Stimulated activated CD8-positive, alpha-beta memory T cell treated with anti-CD3 and anti-CD28 coated beads, Interleukin-2, amount 100 ng/mL, for 1 hour (primary cell): ENCODE measurements at places on chromosomes 1 and 21.

DNA sequence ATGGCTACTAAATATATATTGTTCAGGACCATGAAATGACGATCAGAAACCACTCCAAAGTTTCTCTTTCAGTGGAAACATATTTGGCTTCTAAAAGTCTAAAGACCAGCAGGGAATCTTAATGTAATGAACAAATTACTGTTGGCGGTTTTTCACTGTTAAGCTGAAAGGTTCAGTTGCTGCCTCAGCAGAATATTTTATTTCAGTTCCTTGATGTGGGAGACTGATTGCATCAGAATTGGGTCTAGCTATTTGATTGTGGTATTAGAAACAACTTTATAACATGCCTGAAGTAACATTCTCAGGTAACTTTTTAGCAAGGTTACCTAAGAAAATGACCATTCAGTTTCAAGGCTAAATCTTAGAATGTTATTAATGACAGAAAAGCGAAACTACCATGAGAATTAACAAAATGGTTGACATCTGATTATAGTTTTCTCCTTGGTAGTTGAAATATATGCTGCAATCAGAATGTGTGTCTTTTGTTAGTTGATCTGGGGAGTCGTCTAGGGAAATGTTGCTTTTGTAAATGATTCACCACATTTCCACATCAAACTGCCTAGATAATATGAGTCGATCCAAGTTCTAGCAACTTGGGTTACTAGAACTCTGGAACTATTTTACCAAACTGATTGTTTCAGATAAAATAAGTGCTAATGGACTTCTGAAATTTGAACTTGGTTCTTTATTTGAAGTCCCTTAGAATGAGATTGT, 200.4 kb downstream of the HMCN1 start:
- DNase-seq, result no peak

DNA sequence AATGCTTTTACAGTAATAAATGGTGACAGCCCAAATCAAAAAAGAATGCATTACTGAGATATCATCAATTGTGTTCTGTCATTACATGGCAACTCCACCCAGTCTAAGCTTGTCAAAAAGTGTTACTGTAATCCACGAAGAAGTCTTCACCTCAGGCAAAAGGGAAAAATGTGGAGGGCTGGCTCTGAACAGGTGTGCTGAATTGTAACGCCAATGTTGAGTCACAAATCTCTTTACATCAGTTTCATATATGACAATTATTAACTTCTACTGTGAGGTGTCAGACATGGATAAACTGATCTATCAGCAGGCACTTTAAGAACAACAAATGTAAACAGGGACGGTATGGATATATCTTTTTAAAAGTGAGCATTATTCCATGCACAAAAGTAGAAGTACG, 98.5 kb upstream of the DMRTA2 start:
- DNase-seq, result no peak

GRCh38 chr1:182335771-182336566, 55.6 kb downstream of the GLUL start:
- no peak for DNase-seq

DNA sequence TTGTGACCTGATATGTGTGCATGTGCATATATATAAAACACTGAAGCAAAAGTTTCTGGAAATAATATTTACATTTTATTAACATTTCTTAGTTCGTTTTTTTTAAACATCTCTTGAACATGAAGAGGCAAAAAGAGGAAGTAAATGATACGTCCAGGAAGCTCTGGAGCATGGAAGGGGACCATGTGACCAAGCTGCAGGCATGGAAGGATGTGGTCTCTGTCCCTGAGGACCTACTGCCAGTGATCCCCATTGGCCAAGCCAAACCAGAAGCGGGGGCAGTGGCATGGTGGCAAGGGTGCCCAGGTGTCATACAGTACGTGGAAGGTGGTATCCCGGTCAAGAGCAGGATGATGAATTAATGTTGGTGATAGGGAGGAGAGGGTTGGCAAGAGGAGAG, 268.3 kb upstream of the PROX1 start:
- DNase-seq, result no peak

DNA sequence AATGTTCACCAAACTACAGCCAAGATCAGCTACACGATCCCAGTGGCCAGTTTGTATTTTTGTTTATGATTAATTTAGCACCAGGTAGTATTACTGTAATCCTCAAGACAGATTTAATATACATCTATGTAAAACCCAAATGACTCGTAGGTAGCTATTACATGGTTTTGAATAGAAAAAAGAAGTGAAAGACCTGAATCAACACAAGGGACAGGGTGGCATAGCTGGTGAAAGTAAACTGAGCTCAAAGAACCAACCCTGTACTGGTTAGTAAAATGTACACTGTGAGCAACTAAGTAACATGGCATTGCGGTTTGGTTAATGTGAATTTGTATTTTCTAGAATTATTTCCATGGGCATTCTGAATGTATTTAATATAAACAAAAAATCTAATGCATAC, 8.8 kb downstream of the GPATCH2 start:
- no peak for DNase-seq

- no peak for DNase-seq
Measured at GRCh38 chr1:65039508-65039907, 73.2 kb upstream of the JAK1 start.

- DNase-seq, result no peak
Measured at GRCh38 chr1:153141377-153141776, 9.3 kb downstream of the SPRR2G start.

DNA sequence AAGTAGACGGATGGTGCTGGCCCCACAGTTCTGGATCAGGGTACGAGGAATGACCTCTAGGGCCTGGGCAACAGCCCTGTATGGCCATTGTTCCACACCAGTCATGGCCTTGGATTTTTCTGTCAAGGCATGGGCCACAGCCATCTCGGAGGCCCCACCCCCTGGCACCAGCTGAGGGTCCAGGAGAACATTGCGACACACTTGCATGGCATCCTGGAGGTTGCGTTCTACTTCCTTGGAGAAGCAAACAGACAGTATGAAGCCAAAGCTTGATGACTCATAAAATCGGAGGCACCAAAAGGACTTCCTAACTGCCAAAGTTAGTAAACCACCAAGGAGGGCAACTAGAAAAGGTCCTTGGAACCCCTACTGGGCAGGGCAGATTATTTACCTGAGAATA, 11.9 kb upstream of the VHLL start:
- no peak for DNase-seq

- no peak for DNase-seq
Measured at GRCh38 chr1:116175611-116176010, 64.4 kb downstream of the MAB21L3 start.

DNA sequence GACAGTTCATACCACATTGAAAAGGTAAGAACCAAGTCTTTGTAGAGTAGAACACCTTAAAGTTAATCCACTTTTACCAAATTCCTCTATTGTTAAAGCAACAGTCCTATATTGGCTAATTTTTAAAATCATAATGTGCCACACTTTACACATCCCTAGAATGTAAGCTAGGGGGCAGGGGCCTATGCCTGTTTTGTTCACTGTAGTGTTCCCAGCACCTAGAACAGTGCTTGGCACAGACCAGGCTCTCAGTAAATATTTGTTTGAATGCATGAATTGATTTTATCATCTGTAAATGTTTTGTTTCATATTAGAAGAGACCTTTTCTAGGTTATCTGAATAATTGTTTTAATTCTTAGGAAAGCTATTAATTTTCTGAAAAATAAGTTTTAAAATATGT, 9.1 kb downstream of the SMAP2 start:
- no peak for DNase-seq

GRCh38 chr1:159211331-159212136, 6.9 kb downstream of the ACKR1 start:
- DNase-seq, result peak; percentile 24

DNA sequence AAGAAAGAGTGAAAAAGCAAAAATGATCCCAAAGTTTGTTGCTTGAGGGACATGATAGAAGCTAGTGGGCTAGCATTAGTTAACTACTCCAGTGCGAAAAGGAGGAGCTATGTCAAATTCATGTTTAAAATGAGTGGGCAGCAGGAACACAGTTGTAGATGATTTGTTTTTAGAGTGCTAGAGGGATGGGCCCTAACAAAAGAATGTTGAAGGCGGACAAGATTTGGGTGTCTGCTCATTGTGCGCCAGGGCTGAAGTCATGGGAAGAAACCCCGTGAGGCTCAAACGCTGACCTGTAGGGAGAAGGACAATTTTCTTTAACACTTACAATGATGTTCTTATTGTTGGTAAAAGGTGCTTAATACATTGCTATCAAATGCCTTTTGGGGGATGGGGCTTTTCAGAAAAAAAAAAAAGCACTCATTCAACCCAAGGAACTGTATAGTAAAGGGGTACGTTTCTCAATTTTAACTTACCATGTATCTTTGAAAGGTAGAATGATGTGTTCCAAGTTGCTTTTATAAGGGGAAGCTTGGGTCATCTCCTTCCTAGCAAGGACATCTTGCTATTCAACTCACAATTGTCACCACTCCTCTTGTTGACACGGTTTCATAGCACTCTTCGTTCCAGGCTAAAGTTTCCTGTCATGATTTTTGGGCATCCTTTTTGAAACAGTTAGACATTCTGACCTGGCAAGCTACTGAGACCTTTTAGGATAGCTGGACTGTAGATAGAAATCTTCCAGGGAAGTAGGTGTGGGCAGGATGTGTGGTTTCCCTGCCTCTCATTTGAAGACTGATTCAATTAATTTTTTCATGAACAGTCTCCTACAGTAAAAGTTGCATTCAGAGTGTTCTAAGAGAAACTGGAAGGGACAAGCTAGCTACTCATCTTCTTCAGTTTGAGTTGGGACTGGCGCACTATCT, 53.0 kb upstream of the CNN3 start:
- DNase-seq, result no peak

- DNase-seq, result no peak
Measured at GRCh38 chr1:169115891-169116585, 9.5 kb downstream of the ATP1B1 start.

DNA sequence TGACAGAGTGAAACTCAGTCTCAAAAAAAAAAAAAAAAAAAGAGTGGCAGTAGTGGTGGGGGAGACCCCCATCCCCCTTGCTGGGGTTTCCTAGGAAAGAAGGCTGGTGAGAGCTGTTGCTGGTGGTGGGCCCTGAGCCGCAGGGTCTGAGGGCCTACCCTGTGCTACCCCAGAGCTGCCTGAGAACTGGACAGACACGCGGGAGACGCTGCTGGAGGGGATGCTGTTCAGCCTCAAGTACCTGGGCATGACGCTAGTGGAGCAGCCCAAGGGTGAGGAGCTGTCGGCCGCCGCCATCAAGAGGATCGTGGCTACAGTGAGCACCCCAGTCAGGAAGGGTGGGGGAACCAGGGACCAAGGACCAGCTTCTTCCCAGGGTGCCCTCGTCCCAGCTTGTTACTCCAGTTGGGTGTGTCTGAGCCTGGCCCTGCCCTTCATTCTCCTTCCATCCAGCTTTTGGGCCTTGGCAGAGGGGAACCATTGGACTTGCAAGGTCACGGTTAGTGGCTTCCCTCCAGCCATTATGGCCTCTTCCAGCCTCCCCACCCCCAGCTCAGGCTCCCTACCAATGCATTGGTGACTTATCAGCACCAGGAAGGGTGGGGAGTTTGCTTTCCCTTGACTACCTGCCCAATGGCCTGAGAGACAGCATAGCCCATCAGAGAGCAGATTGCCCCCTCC, 10.5 kb downstream of the LDLRAP1 start:
- no peak for DNase-seq

DNA sequence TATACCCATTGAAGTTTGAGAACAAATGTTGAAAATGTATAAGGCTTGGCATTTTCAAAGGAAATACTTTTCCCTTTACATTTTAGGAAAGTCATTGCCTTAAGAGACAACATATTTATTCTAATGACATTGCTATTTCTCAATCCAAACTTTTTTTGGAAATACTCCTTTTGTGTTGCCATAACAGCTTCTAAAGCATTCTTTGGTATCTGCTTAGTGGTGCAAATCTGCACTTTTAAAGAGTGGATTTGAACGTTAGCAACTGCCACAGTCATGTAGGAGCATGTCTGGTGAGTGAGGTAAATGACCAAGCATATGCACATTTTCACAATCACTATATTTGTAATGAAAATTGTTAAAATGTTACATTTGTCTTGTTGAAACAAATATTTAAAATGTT, 124.4 kb upstream of the GORAB start:
- no peak for DNase-seq

- DNase-seq, result no peak
Measured at GRCh38 chr1:119516680-119517079, 9.7 kb downstream of the HSD3B1 start.

GRCh38 chr1:117609471-117609911, 3.6 kb downstream of the TENT5C start:
- DNase-seq, result no peak

DNA sequence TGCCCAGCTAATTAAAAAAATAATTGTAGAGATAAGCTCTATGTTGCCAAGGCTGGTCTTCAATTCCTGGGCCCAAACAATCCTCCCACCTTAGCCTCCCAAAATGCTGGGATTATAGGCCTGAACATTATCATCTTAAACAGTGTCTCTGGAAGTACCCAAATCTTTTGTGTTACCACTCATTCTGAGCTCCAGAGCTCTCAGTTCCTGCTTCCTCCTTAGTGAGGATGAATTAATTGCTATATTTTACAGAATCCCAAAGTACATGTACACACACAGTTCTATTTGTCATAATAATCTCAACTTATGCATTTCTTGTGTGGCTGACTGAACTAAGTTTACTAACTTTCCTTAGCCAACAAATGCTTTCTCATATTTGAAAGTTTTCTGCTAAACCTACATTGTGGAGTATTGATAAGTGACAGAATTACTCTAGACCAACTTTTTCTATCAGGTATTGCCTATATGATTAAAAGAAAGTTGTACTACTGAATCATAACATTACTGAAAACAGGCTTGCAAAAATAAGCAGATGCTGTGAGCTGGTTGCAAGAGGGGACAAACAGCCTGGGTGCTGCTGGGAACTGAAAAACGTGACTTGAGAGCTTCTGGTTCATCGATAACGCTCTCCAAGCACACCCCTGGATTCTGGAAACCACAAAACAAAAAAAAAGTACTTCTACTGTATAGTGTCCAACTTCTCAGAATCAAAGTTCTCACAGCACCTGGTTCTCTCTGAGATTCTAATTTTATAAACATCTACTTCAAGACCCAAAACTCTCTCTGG, 15.3 kb downstream of the VAV3 start:
- DNase-seq, result no peak

DNA sequence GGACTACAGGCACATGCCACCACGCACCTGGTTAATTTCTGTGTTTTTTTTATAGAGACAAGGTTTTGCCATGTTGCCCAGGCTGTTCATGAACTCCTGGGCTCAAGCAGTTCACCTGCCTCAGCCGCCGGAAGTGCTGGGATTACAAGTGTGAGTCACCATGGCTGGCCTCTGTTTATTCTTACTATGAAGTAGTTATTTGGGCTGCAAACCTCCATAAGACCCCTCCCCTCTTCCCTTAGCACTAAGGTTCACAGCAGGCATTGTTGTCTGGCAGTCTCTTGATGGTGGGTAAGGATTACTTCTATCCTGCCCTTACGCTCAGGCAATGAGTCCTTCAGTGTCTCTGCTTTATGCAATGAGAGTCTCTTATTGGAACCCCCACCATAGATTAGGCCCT, 51.8 kb downstream of the ANGPTL1 start:
- no peak for DNase-seq

DNA sequence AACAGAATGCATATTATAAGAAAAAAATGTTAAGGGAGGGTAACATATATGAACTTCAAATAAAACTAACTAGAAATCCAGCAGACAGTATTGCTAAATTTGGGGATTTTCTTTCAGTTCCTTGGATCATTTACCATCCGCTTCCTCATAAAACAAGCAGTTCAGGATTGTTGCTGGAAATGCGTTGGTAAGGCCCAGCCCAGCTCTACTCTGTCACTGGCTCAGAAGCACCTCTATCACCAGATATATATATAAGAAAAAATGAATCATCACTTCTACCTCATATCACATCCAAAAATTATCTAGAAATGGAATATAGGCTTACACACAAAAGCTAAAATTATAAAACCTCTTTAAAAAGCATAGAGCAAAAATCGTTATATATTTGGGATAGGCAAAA, 28.2 kb upstream of the COG2 start:
- DNase-seq, result no peak

GRCh38 chr1:8420318-8420717, 102.4 kb downstream of the SLC45A1 start:
- no peak for DNase-seq
